CD4-positive, alpha-beta T cell treated with Interleukin-15 for 1 hour (primary cell): ENCODE measurements at places on chromosomes 3 and 15.

- no peak for DNase-seq
Observed at GRCh38 chr3:55242921-55243320, 244.2 kb downstream of the WNT5A start.

DNA sequence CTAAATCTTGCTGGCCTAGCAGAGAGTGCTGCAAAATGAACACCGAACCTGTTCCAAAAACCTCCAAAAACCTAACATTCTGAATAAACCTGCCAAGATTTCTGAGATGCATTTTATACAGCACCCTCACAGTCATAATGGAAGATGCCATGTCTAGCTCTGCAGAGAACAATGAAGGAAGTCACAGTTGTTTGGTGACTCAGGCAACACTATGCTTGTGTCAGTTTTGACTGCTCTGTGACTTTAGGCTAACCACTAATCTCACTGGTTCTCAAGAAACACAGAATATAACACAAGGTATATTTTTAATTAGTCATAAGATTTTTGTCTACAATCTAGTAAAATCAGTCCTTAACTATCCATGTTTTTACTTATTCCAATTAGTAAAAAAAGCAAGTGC is 606.6 kb downstream of the TBL1XR1 start:
- DNase-seq = no peak

DNA sequence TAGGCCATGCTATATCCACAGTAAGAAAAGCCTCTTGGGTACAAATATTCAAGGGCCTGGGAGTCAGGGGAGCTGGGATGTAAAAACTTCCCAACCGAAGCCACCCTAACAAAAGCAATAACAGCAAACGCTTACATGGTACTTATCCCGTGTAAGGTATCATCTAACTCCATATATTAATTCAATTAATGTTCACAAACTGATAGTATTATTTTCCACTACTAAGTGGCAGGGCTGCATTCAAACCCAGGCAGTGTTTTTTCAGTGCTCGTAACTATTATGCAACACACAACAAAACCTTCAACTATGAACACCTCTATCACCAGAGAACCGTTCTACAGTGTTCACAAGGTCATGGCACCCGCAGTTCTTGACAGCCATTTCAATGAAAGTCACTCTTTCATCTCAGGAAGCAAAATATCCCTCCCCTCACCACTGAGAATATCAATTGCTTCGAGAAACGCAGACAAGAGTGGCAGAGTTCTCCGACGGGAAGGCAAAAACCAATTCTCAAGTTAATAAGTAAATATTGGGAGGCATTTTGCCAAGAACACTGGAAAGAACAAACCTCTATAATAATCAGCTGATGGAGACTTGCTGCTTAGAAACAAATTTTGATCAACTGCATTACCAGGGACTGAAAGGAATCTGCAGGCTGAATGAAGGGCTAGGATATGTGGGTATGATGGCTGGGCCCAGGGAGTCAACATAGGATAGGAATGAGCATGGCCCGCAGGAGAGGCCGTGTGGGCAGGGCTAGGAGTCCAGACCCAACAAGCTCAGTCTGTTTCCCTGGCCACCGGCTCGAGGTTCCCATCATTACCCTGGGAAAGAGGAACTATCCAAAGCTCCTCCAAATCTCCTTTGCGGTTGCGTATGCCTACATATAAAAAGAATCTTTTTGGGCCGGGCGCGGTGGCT is 72.3 kb downstream of the XXYLT1 start:
- no peak for DNase-seq

GRCh38 chr3:173793963-173794362 is 396.4 kb downstream of the NLGN1 start:
- no peak for DNase-seq

- DNase-seq = no peak
Observed at GRCh38 chr3:140403608-140404007, 274.3 kb upstream of the TRIM42 start.

DNA sequence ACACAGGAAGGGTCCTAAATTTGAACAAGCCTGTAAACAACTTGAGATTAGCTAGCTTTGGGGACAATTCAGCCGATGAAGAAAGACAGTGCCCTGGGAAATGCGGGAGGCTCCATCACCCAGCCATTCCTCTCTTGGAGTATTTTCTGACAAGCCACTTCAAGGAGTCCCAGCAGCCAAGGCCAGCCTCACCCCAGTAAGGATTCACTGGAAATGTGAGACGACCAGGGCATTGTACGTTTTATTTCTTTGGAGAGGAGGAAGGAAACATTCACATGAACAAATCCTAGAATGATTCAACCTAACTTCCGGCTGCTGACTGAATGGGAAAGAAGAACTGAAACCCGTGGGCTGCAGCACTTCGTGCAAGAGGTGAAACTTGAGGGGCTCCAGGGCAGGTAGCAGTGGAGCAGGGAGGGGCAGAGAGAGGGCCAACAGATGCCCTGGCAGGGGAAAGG is 116.4 kb upstream of the ARHGEF3 start:
- DNase-seq = peak; percentile 44

DNA sequence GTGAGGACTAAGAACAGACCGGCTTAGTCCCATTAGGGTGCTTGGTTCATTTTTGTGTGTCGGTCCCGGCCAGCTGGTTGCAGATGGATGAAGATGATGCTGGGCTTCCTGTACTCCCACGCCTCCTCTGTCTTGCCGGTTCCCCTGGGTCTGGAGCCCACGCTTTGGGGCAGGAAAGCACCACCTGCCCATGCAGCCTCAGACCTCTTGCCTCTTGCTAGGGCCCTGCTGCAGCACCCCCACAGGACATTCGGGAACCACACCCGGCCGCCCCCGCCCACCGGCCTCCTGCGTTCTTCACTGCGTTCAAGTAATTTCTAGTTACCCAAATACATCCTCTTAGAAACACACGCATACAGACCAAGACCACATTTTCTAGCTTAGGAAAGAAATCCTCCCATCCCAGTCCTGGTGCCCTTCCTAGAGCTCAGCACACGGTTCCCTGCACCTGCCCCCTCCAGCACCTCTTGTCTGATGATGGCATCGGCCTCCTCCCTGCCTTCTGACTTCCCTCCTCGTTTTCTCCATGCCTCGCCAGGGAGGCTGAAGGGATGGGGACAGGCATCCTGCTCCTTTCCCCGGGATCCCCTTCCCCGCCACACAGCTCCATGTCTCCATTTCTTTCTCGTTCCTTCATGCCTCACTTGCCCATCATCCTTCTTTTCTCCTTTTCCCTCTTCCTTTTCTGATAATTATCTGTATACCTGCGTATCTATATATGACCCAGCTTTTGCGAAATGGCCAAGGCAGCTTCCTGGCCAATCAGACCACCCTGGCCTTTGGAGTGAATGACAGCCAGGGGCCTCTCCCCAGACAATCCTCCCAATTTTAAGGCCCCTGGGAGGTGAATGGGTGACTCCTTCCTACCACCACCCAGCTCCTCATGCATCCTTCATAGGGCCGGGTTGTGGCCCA is 30.9 kb downstream of the FAM3D start:
- DNase-seq = no peak

- DNase-seq = no peak
Observed at GRCh38 chr3:43185274-43185982, 79.5 kb upstream of the POMGNT2 start.

DNA sequence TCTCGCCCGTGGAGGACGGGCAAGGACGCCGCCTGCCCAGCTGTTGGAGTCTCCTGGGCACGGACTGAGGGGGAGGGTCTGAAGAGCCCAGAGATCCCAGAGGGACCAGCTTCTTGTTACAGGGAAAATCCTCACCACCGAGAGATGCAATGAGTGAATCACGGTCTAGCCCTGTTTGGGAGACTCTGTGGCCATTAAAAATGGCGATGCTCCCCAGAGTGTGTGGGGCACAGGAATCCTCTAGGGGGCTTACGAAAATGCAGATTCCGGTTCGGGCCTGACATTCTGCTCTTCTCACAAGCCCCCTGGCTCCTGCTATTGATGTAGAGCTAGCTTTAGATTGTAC is 35.5 kb upstream of the EPHB3 start:
- DNase-seq = no peak

DNA sequence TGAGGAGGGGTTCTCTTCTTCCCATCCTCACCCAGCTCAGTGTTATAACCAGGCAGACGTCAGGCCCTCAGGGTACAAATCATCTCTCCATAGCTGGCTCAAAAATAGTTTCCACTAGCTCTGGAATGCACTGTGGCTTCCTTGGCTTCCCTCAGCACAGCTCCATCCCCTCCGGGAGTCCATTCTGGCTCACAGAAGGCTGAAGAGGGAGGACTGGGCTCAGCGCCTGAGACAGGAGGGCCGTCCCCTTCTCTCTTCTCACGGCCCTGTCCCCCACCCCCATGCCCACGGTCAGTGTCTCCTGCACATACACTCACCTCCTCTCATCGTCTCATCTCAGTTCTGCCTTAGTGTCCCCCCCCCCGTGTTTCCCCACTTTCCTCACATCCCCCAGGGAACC is 50.1 kb downstream of the UMPS start:
- no peak for DNase-seq

DNA sequence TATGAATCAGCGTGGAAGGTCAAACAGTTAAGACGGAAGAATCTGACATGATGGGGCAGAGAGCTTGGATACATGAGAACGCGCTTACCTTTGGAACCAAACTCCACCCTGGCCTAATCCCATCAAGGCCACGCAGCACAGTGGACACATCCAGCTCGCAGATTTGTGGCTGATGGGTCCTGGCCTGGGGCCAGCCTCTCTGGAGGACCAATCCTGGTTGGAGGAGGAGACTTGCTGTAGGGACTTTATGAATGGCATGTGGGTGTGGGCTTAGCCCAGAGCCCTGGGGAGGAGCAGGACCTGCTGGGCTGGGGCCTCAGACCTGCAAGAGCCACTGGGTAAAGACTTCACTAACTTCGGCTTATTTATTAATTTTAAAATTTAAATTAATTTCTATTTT is 73.4 kb upstream of the ANKRD34C start:
- no peak for DNase-seq

GRCh38 chr3:70620367-70620766 is 307.9 kb upstream of the MDFIC2 start:
- DNase-seq = no peak

GRCh38 chr3:170049146-170050000 is 11.6 kb downstream of the GPR160 start:
- no peak for DNase-seq

DNA sequence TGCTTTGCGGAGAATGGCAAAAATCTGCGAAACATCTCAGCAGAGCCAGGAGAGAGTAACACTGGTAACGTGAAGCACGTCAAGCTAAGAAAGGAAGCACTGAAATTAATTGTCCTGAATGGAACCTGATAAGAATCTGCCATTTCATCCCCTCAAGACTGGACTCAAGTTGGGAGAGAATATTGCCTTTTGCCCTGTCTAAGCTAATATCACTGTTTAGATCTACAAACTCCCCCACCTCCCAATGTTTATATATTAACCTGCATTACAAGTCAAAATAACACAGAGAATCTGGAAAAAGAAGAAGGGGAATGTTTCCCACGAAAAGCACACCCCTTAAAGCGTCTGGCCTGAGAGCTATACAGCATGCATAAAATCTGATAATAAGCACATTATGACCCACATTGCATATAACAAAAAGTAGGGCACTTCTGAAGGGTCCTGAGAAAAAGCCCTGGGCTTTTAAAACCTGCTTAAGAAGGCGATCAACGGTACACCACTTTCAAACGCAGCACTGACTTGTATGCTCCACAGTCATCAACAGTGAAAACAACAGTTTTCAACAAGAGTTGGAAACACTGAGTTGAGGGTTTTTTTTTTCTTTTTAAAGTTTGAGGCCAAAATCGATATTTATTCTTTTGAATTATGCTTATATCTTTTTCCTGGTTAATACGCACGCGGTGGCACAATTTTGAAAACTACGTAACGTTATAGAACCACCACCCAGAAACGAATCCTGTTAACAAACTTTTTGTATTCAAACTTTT is 1.4 kb upstream of the KAT2B start:
- DNase-seq = no peak

DNA sequence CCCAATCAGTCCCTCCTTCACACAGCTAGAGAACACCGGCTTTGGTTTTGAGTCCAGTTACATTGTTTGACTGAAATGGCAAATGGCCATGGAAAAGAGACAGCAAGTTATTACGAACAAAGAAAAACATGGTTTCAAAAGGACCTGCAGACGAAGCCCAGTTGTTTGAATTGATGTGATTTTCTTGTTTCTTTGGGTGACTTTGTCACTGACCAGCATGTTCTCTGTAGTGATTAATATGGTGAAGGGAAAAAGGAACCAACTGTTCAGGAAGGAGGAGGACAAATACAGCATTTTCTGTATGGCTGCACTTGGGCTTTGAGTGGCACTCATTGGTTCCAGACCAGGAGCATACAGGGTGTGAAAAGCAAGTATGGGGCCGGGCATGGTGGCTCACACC is 217.4 kb upstream of the TPM1 start:
- DNase-seq = no peak

DNA sequence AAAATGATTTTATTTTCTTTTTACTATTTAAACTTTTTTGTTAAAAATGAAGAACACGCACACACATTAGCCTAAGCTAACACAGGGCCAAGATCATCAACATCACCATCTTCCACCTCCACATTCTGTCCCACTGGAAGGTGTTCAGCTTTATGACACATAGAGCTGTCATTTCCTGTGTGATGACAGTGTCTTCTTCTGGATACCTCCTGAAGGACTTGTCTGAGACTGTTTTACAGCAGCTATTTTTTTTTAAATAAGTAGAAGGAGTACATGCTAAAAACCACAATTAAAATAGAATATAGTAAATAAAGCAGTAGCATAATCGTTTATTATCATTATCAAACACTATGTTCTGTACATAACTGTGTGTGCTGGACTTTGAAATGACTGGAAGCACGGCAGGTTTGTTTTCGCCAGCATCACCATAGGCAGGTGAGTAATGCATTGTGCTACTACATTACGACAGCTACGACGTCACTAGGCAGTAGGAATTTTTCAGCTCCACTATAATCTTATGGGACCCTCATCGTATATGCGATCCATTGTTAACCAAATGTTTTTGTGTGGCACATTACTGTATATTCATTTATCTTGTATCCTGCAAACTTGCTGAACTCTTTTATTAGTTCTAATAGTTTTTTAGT is 72.8 kb downstream of the KLF15 start:
- DNase-seq = no peak

GRCh38 chr15:95329362-95329761 is 1001.1 kb upstream of the NR2F2 start:
- no peak for DNase-seq

DNA sequence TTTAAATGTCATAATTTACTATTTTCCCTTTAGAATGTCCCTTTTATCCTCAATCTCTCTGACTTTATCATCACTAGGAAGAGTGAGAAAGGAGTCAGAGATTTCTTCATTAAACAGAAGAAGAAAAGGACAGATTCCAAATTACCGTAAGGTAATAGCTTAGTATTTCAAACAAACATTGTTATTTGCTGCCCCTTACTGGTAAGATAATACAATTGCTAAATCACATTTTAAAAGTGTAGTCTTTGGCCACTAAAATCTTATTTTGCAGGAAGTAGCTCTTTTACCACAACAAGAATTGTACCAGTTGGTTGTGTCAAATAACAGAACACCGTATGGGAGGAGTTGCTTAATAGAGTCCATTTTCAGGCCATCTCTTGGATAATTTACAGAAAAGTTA is 53.7 kb downstream of the CGGBP1 start:
- DNase-seq = no peak

GRCh38 chr15:62524848-62525247 is 359.8 kb upstream of the C2CD4B start:
- no peak for DNase-seq

- DNase-seq = no peak
Observed at GRCh38 chr15:91922646-91923547, 69.4 kb downstream of the SLCO3A1 start.
